NCI-H1092 treated with DMSO at 0.1 percent for 48 hours (cell line): ENCODE measurements at places on chromosomes 4 and X.

- DNase-seq: no peak
These were observed 43.5 kb downstream of the FMR1NB start for GRCh38 chrX:148024425-148025148.

- no peak for DNase-seq
These were observed 65.6 kb downstream of the JAKMIP1 start for GRCh38 chr4:6134612-6135220.

DNA sequence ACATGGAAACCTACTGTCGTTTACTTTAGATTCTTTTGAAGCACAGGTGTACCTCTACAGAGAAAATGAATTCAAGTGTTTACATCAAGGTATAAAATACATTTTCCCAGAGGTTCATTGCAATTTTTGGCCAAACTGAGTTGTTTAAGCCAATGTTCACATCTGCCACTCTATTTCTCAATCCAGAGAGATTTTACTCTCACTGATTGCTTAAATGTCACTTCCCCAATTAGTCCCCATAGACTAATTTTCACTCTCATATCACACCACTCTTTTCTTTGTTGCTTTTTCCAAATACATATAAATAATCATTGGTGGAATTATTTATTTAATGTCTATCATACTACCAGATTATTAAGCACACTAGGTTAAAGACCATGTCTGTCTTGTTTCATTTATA is 271.8 kb downstream of the PPP3CA start:
- no peak for DNase-seq

DNA sequence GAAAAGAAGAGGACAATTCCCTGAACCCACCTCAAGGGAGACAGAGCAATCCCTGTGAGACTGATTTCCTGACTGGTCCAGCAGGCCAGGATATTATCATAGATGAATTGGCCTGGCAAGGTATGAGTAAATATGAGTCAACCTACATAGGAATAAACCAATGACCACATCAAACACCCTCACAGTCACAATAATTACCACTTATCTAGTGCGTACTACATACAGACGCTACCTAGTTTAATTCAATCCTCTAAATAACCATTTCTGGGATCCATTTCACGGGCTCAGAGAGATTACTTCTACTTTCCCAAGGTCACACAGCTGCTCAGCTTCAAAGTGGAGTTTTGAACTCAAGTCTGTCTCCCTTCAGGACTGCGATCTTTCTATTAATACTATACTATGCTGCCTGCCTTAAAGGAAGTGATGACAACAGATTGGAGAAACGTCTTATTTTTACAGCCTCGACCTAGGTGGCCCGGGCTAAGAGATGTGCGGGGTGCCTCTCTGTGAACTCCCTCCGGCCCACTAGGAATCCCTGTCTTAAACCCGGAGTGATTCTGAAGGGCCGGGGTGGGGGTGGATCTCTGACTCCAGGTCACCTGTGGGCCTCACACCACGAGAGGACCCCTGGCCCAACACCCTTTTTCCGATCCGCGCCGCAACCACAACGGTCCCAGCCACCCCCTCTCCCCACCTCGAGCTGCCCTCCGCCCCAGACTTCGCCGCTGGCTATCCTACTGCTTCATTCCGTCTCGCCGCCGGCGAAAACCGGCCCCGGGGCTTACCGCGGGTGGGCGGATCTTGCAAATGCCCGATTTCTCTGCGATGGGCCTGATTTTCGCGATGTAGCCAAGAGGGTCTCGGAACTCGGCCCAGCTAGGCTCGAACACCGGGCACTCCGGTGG is 800 bp downstream of the KDM5C start:
- peak; percentile 26 for DNase-seq

GRCh38 chr4:61934198-61934597 is 734.1 kb downstream of the ADGRL3 start:
- DNase-seq: no peak

DNA sequence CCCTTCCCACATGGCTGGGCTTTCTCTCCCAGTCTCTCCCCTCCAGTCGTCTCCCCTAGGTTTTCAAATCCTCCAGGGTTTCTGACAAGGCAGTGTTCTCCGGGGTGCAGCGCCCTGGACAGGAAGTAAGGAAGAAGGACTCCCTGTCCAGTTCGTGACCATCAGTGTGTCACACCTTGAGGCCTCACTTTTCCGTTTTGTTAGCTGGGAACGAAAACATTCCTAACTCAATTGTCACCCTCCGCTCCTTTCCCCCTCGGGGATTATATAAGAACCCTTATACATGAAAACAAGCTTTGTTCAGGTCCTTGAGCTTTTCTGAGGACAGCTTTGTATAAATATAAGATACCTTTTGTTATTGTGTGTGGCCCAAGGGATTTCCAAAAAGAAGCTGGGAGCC is 92.1 kb downstream of the KDR start:
- DNase-seq: no peak

DNA sequence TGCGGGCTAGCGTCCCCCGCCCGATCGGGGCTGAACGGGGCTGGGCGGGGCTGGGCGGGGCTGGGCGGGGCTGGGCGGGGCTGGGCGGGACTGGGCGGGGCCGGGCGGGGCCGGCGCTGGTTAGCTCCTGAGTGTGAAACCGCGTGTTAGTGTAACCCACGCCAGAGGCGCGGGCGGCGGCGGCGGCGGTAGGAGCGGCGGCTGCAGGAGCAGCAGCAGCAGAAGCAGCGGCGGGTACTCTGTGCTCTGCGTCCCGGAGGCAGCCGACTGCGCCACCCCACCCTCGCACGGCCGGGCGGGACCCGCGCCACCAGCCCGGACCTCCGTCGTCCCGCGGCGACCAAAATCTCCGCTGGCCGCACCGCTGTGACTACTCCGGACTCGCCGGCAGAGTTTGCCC is 128.1 kb downstream of the LAS1L start:
- DNase-seq: no peak

DNA sequence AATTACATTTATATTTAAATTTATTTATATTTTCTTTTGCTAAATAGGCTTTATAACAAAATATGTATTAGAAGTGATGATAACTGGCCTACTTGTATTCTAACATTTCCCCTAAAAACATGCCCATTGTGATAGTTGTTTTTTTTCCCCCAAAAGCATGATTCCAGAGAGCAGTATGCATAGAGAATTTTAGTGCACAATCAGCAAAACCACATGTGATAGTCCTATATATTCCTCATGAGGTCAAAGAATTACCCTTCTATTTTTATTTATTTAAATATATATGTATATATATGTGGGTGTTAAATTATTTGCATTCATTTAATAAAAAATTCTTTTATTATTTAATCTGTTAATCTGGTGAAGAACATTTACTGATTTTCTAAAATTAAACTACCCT is 78.2 kb upstream of the TLL1 start:
- no peak for DNase-seq

- no peak for DNase-seq
These were observed 37.1 kb upstream of the GPM6B start for GRCh38 chrX:13854003-13854402.

GRCh38 chr4:67465763-67466052 is 79.6 kb downstream of the CENPC start:
- no peak for DNase-seq

- peak; percentile 8 for DNase-seq
These were observed 156.8 kb upstream of the HS3ST1 start for GRCh38 chr4:11585506-11585905.

GRCh38 chrX:7704205-7704604 is 138.8 kb upstream of the VCX start:
- DNase-seq: no peak

DNA sequence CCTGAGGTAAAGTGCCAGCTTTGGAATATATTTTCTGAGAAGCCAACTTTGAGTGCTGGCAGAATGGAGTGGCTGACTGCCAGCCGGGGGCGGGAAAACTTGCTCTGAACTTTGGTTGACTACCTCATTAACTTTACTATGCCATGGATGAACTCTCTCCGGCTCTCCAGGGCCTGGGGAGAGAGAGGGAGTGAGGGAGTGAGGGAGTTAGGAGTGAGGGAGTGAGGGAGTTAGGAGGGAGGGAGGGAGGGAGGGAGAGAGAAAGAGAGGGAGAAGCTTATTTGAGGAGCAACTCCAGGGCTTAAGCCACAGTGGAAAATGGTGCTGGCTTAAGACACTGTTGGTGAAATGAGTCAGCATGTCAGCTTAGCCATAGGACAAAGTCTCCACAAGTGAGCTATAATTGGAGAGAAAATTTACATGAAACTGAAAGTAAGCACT is 280.9 kb upstream of the RPS6KA3 start:
- DNase-seq: no peak

DNA sequence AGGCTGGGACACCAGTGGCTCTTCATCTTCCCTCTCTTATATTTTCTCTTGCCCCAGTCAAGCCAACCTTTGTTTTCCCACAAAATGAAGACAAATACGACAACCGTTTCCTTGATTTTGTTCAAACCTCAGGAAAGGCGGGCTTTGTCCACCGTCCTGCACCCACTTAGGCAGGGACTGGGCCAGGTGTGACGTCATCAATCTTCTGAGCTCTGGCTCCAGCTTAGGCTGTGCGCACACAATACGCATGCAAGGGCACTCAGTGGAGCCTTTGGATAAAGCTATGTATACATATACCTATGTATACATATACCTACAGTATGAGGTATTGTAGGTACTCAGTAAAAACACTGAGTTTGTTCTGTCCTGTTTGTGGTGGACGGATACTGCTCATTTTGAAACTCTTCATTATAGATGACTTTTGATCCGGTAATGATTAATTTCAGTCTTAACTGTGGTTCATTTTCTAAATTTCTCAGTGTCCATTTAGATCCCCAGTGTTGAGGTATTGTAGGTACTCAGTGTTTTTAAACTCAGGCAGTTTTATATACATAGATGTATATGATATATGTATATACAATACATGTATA is 194.9 kb downstream of the MGST2 start:
- no peak for DNase-seq

GRCh38 chr4:3082925-3083515 is 8.5 kb downstream of the HTT start:
- no peak for DNase-seq

- DNase-seq: no peak
These were observed 300.7 kb downstream of the DCTD start for GRCh38 chr4:182616476-182616875.

GRCh38 chr4:27101126-27101525 is 240.5 kb downstream of the STIM2 start:
- no peak for DNase-seq

DNA sequence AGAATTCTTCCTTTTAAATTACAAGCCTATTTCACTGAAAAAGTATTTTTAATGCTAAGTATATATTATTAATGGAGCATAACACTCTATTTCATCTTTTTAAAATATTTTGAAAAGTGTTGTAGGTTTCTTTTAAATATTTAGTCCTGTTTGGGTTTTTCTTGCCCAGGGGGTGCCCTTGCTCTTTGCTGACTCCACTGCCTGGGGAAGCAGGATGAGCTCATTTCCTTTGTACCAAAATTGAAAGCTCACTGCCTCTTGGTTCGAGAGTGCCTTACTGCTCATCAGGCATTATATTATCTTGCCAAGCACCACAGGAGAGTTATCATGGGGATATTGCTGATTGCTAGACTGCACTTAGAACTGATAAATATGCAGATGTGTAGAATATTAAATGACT is 819.2 kb downstream of the PCDH18 start:
- DNase-seq: no peak

GRCh38 chr4:48109413-48110263 is 24.4 kb downstream of the TXK start:
- peak; percentile 16 for DNase-seq

DNA sequence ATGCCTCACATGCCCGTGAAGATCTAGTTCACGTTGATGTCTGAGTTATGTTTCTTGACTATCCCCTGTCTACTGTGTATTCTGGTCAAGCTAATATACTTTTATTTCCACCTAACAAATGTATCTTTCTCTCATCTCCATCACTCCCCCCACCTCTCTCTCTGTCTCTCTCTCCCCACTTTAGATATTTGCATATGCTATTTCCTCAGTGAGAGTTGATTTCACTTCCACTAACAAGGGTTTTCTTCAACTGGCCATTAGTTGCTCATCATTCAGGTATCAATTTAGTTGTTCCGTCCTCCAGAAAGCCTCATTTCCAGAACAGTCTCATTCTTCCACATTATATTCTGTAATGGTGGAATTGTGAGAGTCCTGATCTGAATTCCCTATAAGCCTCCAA is 1777.8 kb upstream of the TENM3 start:
- DNase-seq: no peak

DNA sequence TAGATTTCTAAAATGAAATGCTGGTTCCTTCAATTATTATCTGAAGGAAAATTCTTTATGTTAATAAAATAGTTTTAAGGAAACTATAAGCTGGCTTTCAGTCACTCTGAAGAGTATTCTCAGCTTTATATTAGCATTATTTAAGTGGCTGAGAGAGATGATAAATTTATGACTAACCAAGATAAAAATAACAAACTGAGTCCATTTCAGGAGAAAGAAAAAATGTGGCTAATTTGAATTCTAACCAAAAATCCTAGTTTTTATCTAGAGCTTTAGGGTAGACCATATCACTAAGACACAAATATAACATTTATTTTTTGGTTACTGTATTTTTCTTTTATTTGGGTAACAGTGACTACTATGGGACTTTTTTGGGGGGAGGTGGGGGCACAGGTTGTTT is 59.4 kb upstream of the NAP1L5 start:
- DNase-seq: no peak

- DNase-seq: no peak
These were observed 79.4 kb upstream of the TNIP3 start for GRCh38 chr4:121243485-121243884.

GRCh38 chr4:62274782-62275181 is 1074.7 kb downstream of the ADGRL3 start:
- no peak for DNase-seq

DNA sequence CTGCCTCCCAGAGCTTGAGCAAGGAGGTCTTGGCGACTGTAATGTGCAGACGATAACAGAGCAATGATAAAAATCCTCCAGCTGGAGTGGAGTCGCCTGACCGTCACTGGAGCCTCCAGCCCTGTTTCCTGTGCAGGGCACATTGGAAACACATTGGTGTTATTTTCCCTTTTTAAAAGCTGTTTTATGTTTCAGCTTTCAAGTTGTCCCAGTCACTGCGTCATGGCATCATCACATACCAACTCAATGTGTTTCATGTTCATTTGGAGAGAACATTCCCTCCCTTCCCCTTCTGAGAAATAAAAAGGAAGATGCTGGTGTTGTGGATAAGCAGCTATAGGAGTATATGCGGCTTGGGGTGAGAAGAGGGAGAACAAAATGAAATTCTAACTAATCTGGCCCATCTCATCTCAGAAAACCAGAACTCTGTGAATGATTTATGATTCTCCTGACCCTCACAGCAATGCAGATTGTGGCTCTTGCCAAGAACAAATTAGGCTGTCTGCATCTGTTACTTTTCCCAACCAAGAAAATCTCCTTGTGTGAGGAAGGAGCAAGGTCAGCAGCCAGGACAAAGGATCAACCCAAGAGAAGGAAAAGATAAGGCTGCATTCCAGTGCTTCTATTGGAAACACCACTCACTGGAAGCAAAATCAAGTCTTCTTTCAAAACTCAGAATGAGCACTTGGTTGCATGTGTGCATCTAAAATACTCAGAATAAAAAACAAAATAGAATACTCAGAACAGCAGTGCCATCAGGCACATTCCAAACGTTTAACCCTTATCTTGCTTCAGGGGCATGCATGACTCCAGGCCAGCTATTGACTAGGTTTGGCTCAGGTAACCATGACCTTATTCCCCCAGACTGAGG is 134.4 kb downstream of the RASL11B start:
- DNase-seq: no peak

GRCh38 chr4:112172180-112172579 is 26.9 kb downstream of the FAM241A start:
- DNase-seq: no peak
